OCI-LY7 (cell line): ENCODE measurements at places on chromosomes 6 and 20. TPM values are rescaled to one million over a fixed set of nuclear protein-coding genes. Genes with fewer than 3 reads are reported as not detected.

DNA sequence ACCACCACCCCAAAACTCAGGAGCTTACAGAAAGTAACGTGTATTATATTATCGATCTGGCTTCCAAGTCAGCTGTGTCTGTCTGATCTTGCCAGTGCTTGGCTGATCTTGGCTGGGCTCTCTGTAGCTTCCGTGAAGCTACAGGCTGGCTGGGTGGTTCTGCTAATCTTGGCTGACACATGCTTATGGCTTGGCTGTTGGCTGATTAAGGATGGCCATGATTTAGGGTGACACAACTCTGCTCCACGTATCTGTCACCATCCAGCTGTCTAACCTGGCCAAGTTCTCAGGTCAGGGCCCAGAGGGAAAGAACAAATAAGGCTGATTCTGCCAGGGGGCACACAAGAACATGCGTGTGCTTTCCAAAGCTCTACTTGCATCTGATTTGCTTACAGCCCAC is 64.7 kb upstream of the PRL start:
- no peak for DNase-seq

DNA sequence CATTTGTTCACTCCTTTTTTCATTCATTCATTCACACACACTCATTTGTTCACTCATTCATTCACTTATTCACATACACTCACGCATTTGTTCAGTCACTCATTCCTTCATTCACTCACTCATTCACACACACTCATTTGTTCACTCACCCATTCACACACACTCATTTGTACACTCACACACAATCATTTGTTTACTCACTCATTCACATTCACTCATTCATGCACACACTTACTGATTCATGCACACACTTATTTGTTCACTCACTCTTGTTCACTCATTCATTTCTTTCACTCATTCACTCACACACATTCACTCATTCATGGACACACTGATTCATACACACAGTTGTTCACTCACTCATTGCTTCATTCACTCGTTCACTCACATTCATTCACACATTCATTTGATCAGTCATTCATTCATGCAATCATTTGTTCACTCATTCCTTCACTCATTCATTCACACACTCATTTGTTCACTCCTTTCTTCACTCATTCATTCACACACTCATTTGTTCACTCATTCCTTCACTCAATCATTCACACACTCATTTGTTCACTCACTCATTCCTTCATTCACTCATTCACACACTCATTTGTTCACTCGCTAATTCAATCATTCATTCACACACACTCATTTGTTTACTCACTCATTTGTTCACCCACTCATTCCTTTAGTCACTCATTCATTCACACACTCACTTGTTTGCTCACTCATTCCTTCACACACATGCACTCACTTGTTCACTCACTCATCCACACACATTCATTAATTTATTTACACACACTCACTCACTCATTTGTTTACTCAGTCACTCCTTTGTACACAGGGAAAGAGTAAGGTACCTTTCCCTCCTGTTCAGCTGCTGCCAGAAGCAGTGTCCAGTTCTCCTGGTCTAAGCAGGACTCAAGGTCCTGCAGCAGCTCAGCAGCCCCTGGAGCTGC is 50.7 kb upstream of the BHLHE23 start:
- no peak for DNase-seq

The GRM1 gene
- not detected in 2 replicates for total RNA-seq

GRCh38 chr20:51577432-51578144 is 35.1 kb upstream of the NFATC2 start:
- no peak for DNase-seq

DNA sequence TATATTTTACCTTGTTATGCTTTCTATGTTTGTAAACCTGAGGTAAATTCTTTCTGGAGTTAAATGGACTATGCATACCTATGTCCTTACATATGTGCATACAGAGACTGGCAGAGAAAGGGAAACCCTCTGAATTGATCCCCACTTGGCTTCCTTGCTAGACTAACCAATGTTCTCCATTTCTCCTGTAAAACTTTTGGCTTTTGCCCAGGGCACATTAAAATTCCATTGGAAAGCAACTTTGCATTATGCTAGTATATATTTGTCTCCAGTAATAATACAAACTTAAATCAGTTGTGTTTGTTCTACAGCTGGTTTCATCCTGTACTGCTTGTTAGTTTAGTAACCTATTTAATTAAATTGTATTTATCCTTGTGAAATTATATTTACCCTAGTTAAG is 646.0 kb upstream of the MARCKS start:
- DNase-seq: no peak

The TGIF2 gene
- 45.2 and 49.4 TPM in 2 replicates for total RNA-seq

The SLC12A5 gene
- total RNA-seq: 10.3 and 11.0 TPM in 2 replicates

GRCh38 chr20:22720206-22720605 is 135.8 kb upstream of the FOXA2 start:
- DNase-seq: no peak

DNA sequence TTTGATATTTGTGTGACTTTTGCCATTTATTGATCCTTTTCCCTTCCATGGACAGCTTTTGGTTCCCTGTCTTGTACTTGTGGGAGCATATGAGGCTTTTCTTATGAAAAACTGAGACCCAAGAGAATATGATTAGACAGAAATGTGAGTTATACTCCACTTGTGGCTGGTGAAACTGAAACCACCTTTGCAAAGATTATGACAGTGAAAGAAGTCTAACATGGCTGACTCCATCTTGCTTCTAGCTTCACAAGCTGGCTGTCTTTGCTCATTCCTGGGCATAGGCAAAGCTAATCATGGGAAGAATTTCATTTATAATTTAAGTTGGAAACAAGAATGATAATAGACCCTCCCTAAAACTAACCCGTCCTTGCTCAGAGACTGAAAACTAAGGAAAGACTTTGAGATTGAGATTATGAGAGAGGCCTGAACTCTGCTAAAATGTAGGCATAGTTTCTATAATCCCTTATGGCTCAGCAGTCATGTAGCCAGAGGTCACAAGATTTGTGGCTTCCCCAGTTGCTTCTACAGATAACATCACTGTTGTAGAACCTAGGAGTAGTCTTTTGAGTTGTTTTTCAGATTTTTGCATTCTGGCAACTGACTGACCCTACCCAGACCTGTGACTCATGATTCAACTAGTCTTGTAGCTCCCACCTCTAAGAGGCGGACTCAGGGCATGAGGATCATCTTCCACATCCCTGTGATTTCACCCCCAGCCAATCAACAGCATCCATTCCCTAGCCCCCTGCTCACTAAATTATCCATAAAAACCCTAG is 50.9 kb upstream of the CD2AP start:
- no peak for DNase-seq

DNA sequence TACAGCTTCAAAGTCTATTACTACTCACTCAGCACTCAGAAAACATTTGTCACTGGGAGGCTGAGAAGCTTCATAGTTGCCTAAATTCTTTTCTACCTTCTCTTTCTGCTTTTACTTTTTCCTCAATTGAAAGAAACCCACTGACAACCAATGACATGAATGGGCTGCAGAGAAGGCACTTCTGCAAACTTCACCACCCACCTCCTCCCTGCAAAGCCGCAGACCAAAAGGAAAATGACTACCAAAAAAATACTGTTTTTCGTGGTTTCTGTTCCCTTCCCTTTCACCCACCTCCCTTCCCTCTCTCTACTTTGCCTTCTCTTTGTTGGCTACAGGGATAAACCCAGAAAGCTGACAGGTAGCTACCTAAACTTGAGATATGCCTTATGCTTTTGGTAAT is 3.2 kb downstream of the GNAS-AS1 start:
- no peak for DNase-seq

DNA sequence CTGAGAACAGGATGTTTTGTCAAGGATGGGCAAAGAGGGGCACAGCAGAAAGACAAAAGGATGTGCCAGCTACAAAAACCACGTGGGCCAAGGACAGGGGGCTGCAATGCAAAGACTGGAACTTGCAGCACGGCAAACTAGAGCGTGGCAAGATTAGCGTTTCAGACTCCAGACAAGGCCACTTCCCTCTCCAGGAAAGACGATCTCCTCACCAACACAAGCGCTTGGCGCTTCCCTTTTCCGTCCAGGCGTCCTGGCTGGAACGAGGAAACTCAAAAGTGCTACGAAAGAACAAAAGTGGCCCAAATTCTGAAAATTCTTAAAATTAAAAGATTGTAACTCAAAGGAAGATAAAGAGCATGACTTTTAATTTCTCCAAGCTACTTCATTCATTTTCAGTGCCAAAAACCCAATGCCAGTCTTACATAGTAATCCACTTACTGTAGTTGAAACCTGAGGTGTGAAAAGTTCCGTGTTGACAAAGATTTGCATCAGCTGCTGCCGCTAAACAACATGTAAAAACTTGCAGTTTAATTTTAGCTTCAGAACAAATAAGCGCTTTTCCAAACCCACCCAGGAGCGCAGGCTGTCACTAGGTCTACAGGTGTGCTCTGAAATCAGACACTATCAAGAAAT is 207.1 kb upstream of the RREB1 start:
- no peak for DNase-seq

- peak; percentile 95 for DNase-seq
Observed at GRCh38 chr6:169751242-169752073, at the start of the genes DYNLT2 and ERMARD. Gene DYNLT2, minus strand, starts transcription at chr6:169751572. Its CDS starts 114 bp downstream, at chr6:169751458. Gene ERMARD, plus strand, starts transcription at chr6:169751622. Its CDS starts 36 bp downstream, at chr6:169751658.

The LAMA5 gene
- 144 and 162 TPM in 2 replicates for total RNA-seq

GRCh38 chr6:47413752-47414422 is 63.7 kb upstream of the CD2AP start:
- DNase-seq: peak; percentile 82

DNA sequence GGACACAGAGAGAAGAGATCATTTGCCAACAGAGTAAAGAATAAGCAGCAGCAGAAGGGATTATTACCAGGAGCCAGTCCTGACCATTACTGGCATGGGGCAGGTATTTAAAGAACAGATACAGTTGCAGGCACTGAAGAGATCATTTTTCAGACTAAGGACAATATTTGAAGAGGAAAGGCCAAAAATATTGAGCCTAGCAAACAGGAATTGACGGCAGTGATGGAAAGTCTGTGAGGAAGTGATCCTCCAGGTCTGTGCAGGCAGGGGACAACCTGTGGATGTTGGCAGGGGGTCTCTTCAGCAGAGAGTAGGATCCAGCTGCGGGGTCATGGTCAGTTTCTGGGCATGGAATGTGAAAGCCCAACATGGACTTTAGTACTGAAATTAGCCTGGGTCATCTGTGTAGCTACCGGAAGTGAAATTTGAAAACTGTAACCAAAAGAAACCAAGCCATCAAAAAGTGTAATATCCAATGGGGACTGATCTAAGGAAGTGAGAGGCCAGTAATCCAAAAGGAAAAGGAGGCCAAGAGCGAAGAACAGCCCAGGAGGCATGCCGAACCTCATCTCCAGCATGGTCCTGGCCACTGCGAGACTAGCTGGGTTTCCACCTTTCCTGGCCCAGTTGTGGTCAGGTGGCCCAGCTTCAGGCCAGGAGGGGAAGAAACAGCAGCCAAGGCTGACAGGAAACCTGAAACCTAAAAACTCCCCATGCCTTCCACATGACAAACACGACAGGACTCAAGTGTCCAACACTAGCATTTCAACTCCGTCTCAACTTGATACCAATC is 115.1 kb upstream of the TNFAIP3 start:
- DNase-seq: no peak

DNA sequence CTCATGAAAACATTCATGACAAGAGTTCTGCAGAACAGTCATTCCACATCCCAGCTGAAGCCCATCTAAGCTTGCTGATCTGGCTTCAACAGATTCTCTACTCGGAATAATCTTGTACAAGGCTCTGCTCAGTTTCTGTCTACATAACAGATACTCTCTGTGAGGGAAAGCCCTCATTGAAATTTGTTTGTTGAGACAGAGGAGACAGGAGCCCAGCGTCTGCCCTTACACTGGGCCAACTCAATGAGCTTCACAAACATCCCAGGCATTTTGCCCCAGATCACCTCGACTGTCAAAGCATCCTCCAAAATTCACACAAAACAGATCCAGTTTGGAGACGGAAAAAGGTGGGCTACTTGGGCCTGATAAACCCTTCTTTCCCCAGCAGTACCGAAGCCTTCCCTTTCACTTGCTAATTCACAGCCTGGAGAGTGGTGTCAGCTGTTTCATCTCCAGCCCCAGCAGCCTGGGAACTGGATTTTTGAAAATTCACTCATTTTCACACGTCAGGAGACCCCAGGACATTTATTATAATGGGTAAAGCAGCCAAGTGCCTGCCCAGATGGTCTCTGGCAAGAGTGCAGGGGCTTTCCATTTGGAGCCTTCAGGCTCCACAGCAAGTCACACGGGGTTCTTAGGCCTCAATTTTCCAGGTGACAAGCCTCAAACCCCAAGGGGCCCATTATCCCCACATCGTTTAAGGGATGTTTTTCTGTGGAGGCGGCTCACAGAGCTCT is 7.3 kb downstream of the CCDC167 start:
- DNase-seq: no peak

DNA sequence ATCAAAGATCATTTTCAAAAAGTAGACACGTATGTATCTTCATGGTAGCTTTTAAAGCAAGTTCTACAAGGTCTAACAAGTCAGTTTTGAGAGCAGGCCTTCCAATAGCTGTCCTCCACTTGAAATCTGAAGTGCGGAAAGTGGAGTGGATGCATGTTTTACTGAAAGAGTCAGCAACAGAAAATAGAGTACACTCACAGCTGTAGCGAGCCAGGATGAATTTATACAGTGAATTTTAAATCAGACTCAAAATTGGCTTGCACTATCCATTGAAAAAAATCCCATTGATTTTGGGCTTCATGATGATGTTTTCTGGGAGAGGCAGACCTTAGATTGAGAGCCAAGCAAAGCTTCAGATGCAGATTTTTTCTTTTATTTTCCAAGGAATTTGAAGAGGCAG is 80.6 kb downstream of the GJA10 start:
- no peak for DNase-seq

The BMP2 gene
- not detected in 2 replicates for total RNA-seq

GRCh38 chr6:73694711-73695411 is 1.1 kb upstream of the CD109 start:
- no peak for DNase-seq

DNA sequence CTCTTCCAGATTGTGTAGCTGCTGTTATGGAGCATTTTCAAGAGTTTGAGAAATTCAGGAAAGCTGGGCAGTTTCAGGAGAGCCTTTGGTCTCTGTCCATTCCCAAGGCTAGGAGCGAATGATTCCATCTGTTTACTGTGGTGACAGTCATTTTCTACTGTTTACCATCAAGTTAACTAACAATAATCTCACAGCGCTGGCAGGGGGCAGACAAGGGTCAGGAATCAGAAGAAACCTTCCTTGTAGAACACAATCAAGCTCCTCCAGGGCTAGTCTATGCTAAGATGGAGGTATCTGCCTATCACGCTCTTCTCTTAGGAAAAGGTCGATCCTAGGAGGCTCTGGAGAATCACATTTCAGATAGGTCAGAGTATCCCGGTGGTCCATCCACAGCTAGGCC is 293.9 kb downstream of the KIF16B start:
- DNase-seq: no peak
